ENCODE measurements at places on chromosomes 5 and 9.

DNA sequence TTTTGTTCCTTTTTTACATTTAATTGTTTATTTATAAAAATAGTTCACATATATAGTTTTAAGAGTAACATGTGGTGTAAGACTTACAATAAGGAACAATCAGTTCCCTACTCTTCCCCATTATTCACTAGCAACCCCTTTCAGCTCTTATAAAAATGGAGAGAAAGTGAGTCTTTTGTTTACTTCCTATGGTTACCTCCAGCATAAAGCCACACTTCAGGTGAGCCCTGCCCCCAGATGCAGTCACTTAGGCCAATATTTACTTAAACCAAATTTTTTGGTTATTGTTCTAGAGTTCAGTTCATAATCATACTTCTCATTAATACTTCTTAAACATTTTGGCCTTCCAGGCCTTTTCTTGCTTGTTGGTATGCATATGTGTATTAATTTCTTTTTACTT lies 33.7 kb downstream of the UBE2R2 start:
- no peak for DNase-seq

DNA sequence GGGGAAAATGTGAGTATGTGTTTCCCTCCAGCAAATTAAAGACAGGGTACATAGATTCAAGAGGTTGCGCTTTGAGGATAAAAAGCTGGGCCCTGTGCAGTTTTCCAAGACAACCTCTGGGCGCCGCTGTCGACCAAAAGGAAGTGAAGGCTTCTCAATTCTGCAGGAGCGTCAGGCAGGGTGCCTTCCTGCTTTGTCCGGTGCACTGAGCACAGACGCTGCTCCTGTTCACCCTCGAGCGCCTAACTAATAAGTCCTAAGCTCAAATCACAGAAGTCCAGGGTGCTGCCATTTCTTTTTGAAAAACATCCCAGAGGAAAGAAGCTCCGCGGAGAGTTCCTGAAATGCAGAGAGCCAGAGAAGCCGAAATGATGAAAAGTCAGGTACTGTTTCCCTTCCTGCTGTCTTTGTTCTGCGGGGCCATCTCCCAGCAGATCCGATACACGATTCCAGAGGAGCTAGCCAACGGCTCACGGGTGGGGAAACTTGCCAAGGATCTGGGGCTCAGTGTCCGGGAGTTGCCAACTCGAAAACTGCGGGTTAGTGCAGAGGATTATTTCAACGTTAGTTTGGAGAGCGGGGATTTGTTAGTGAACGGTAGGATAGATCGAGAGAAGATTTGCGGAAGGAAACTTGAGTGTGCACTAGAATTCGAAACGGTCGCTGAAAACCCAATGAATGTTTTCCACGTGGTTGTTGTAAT lies at the start of gene PCDHGB1:
Gene PCDHGB1, plus strand, starts transcription at position 183 of the 703 bp plus-strand sequence. Its CDS starts 162 bp downstream, at position 345.
- DNase-seq, result no peak

DNA sequence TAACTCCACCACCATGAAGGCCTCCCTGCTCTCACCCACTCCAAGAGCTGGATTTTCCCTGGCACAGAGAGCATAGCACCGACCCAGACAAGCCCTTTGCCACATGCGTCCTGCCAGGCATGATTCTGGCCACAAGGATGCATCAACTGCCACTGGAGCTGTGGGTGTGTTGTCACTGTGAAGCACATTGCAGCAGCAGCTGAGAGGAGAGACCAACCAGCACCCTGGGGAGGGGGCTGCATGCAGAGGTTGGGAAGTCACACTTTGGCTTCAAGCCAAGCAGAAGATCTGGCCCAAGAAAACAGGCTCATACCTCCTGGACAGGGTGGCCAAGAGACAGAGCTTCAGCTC lies 22.6 kb upstream of the PTGES start:
- DNase-seq, result no peak

- no peak for DNase-seq
Observed at GRCh38 chr5:151107738-151108520, 27.1 kb upstream of the TNIP1 start.
